ENCODE measurements at places on chromosomes 7 and 10.

- DNase-seq: no peak
Measured at GRCh38 chr7:125892434-125892833, 962.8 kb upstream of the POT1 start.

- DNase-seq: no peak
Measured at GRCh38 chr10:133471300-133472109, 17.8 kb downstream of the SCART1 start.

DNA sequence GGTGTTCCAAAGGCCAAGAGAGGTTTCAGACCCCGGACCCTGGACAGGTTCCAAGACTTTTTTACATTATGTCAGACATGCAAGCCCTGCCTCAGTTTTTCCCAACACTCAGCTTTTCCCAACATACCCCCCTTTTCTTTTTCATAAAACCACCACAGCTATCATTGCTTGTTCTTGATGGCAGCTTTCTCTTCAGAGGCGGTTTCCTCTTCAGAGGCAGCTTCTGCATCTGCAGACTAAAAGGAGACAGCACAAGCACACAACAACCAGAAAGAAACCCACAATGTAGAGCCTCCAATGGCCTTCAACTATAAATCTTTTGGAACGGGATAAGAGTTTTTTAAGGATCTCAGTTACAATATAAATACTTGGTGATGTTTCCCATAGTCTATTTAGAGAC, 19.3 kb downstream of the GIMAP6 start:
- DNase-seq: no peak

DNA sequence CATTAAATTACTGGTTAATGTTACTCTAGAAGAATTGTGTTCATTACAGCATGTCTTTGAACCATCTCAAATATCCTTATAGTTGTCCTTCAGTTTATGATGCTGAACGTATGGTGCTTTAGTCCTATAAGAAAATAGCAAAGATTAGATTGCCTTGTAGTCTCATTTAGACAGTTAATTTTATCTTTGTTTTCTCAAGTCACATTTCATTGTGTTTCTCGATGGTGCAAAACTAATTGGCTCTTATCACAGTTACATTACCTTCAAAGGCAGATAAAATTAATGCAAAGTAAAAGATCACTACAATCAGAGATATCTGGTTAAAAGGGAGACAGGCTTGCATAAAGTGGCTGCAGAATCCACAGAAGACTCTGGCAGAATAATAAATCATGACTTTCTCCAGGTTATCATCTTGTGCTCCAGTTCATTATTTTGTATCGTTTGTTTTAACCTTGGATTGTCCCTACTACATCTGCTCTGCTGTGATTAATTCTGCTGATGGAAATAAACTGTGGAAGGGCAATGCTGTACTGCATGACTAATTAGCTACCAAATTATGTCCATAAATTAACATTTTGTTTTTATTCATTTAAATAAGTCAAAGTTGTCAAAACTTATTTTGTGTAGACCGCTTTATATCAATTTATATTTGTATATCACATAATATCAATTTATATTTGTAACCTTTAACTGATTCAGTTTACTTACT, 24.2 kb downstream of the PRPS1L1 start:
- DNase-seq: peak; percentile 9

- DNase-seq: no peak
Measured at GRCh38 chr7:138072726-138073125, 3.5 kb upstream of the AKR1D1 start.

GRCh38 chr7:40682696-40683095, 547.9 kb downstream of the SUGCT start:
- no peak for DNase-seq
